ENCODE measurements at places on chromosomes 12 and 14. TPM values are rescaled to one million over a fixed set of nuclear protein-coding genes. Genes with fewer than 3 reads are reported as not detected.

- H3K4me1 ChIP-seq: no peaks in the 10 kb centered on the region
- no peak overlapping the region for H3K27ac ChIP-seq
- no peaks in the 10 kb centered on the region for H3K27me3 ChIP-seq
- H3K4me3 ChIP-seq: no peak overlapping the region
- DNase-seq: no peak
- H3K36me3 ChIP-seq: no peaks in the 10 kb centered on the region
Measured at GRCh38 chr14:46840944-46841720, 189.6 kb upstream of the RPL10L start.

DNA sequence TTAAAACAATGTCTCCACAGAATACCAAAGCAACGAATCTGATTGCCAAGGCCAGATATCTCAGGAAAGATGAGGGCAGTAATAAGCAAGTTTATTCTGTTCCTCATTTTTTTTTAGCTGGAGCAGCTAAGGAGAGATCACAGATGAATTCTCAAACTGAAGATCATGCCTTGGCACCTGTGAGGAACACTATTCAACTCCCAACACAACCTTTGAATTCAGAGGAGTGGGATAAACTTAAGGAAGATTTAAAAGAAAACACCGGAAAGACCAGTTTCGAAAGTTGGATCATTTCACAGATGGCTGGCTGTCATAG, 994 bp downstream of the PRORP start:
- H3K36me3 ChIP-seq: no peaks in the 10 kb centered on the region
- H3K27ac ChIP-seq: peak overlapping the region; percentile 99
- H3K27me3 ChIP-seq: no peaks in the 10 kb centered on the region
- H3K4me1 ChIP-seq: peaks cover 23% of the 10 kb centered on the region
- no peak for DNase-seq

- no peak for DNase-seq
- H3K27ac ChIP-seq: no peak overlapping the region
- peaks cover 5% of the 10 kb centered on the region for H3K27me3 ChIP-seq
- no peak overlapping the region for H3K4me3 ChIP-seq
Measured at GRCh38 chr12:120343692-120344091, 16.1 kb upstream of the PLA2G1B start.

DNA sequence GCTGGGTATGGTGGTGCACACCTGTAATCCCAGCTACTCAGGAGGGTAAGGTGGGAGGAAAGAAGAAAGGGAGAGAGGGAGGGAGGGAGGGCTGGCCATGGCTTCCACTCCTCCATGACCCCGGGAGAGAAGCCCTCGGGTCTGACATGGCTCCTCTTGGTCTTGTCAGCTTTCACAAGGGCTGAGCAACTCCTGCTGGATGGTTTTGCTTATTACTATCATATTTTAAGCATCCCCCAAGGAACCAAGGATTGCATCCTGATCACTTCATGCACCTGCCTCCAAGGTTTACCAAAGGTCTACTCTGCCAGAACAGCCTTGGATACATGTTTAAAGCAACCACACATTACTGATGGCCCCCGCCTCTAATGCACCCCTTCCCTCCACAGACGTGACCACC, 28.0 kb upstream of the NCOR2 start:
- DNase-seq: no peak
- no peaks in the 10 kb centered on the region for H3K36me3 ChIP-seq
- H3K4me3 ChIP-seq: no peak overlapping the region
- H3K4me1 ChIP-seq: peaks cover 5% of the 10 kb centered on the region
- H3K27me3 ChIP-seq: no peaks in the 10 kb centered on the region

- H3K27me3 ChIP-seq: no peaks in the 10 kb centered on the region
- no peaks in the 10 kb centered on the region for H3K36me3 ChIP-seq
- no peak for DNase-seq
- H3K27ac ChIP-seq: no peak overlapping the region
Measured at GRCh38 chr14:58784931-58785330, 147.2 kb downstream of the DACT1 start.

- no peaks in the 10 kb centered on the region for H3K36me3 ChIP-seq
- no peaks in the 10 kb centered on the region for H3K27me3 ChIP-seq
- no peaks in the 10 kb centered on the region for H3K4me1 ChIP-seq
Measured at GRCh38 chr12:81963636-81964035, 204.5 kb upstream of the PPFIA2 start.

GRCh38 chr12:115095073-115095748, 411.2 kb upstream of the TBX3 start:
- no peaks in the 10 kb centered on the region for H3K27me3 ChIP-seq
- no peak overlapping the region for H3K4me3 ChIP-seq
- DNase-seq: no peak
- peaks cover 5% of the 10 kb centered on the region for H3K4me1 ChIP-seq
- H3K36me3 ChIP-seq: no peaks in the 10 kb centered on the region

Gene B4GALNT1
- total RNA-seq: 0.93 TPM

DNA sequence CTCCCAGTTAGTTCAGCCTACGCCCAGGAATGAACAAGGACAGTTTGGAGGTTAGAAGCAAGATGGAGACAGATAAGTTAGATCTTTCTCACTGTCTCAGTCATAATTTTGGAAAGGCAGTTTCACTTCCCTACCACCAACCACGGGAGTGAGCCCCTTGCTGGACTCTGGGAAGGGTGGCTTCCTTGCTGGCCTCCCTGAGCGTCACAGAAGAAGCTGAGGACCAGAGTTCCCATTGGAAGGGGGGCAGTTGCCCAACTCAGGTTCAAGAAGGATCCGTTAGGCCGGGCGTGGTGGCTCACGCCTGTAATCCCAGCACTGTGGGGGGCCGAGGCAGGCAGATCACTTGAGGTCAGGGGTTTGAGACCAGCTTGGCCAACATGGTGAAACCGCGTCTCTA, 106.2 kb upstream of the MAX start:
- no peak for DNase-seq
- H3K27me3 ChIP-seq: no peaks in the 10 kb centered on the region
- no peak overlapping the region for H3K4me3 ChIP-seq
- H3K27ac ChIP-seq: no peak overlapping the region

- H3K36me3 ChIP-seq: no peaks in the 10 kb centered on the region
- peaks cover 16% of the 10 kb centered on the region for H3K27me3 ChIP-seq
- no peaks in the 10 kb centered on the region for H3K4me1 ChIP-seq
- no peak overlapping the region for H3K27ac ChIP-seq
- peak; percentile 13 for DNase-seq
- H3K4me3 ChIP-seq: no peak overlapping the region
Measured at GRCh38 chr12:110927546-110927945, 7.2 kb upstream of the MYL2 start.

Gene TAS2R42
- total RNA-seq: not detected

DNA sequence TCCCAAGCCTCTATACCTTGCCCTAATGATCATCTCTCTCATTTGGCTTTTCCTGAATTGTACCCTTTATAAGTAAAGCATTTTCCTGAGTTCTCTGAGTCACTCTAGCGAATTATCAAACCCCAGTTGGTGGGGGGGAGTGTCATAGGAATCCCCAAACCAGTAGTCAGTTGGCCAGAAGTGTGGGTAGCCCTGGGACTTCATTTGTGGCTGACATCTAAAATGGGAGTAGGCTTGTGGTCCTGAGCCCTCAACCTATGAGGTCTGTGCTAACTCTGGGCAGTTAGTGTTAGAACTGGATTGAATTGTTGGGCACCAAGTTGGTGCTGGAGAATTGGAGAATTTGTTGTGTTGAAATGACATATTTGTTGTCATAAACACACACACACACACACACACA, 91.3 kb downstream of the BBS10 start:
- no peak overlapping the region for H3K27ac ChIP-seq
- H3K27me3 ChIP-seq: no peaks in the 10 kb centered on the region
- DNase-seq: no peak
- no peak overlapping the region for H3K4me3 ChIP-seq
- no peaks in the 10 kb centered on the region for H3K36me3 ChIP-seq
- peaks cover 22% of the 10 kb centered on the region for H3K4me1 ChIP-seq

Gene ASIC1
- total RNA-seq: 0.35 TPM

GRCh38 chr14:21041676-21042433, at the start of gene RNASE7:
TSS of gene RNASE7 (plus strand) at chr14:21042362. CDS start at chr14:21042993, 631 bp downstream.
- no peaks in the 10 kb centered on the region for H3K36me3 ChIP-seq
- H3K4me1 ChIP-seq: peaks cover 30% of the 10 kb centered on the region
- no peak for DNase-seq

Gene CCDC184
- total RNA-seq: 0.61 TPM

- no peak for DNase-seq
- no peaks in the 10 kb centered on the region for H3K4me1 ChIP-seq
- H3K27ac ChIP-seq: no peak overlapping the region
- no peaks in the 10 kb centered on the region for H3K27me3 ChIP-seq
- no peak overlapping the region for H3K4me3 ChIP-seq
- H3K36me3 ChIP-seq: no peaks in the 10 kb centered on the region
Measured at GRCh38 chr14:104203071-104203425, 64.7 kb downstream of the KIF26A start.

- no peak overlapping the region for H3K4me3 ChIP-seq
- no peaks in the 10 kb centered on the region for H3K4me1 ChIP-seq
- H3K36me3 ChIP-seq: no peaks in the 10 kb centered on the region
- peak; percentile 75 for DNase-seq
Measured at GRCh38 chr12:106645074-106645421, 62.2 kb downstream of the RFX4 start.

Gene SERPINA3
- 36.4 TPM for total RNA-seq

Gene NR2C1
- total RNA-seq: 37.0 TPM

DNA sequence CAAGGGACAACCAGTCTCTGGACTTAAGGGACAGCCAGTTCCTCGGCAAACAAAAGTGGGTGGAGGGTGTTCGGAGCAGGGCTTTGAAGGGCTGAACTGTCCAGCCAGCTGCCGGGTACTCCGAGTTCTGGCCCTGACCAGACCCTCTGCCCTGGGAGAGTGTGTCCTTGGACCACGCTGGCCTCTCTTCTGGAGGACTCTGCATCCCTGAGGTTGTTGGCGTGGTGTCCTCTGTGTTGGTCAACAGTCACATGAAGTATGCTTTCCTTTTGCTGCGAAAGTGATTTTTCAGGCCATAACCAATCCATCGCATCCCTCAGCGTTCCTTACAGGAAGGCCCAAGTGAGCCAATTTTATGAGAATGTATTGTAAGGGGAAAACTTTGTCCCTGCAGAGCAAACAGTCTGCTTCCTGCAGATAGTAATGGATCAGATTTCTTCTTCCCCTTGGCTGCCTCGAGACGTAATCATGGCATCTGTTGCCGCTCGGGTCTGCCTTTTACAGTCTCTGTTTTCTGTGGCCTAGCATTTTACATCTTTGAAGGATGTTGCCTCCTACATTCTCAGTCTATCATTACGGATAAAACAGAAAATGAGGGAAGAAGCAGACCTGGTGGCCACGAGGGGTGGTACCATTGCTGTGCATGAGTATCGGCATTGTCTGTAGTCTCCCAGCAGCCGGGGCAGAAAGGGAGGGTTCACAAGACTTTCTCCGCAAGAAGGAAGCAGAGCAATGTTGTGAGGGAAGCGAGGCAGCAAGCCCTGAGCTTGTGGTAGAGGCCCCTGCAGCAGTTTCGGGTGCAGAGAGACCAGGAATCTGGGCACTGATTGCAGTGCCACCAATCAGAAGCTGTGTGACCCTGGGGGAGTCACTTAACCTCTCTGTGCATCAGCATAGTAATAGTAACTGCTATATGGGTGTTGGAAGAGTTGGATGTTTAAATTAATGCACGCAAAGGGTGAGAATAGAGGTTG, 47.4 kb downstream of the SMIM41 start:
- H3K4me3 ChIP-seq: no peak overlapping the region
- H3K4me1 ChIP-seq: peaks cover 12% of the 10 kb centered on the region
- no peaks in the 10 kb centered on the region for H3K36me3 ChIP-seq

Gene CYP46A1
- total RNA-seq: 1.3 TPM

DNA sequence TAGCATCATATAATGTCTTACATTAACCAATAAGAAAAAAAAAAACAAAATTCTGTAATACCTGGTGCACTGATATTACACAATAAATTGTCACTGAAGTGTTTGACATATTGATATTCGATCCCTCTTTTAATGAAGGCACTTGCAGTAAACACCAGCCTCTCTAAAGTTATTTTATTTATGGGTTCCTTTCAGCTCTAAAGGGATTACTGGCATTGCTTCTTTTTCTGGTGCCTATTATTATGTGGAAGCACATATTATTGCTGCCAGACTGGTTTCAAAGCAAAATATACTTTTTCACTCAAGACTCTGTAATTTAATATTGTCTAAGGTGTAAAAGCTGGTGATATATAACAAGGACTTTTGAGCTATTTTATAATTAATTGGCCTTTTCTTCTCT, 1090.5 kb downstream of the TRHDE start:
- H3K27ac ChIP-seq: no peak overlapping the region
- H3K4me1 ChIP-seq: no peaks in the 10 kb centered on the region
- no peaks in the 10 kb centered on the region for H3K36me3 ChIP-seq
- no peak for DNase-seq
- no peaks in the 10 kb centered on the region for H3K27me3 ChIP-seq

Gene ABCC9
- total RNA-seq: 32.6 TPM

- no peak overlapping the region for H3K27ac ChIP-seq
- no peak overlapping the region for H3K4me3 ChIP-seq
- no peaks in the 10 kb centered on the region for H3K27me3 ChIP-seq
Measured at GRCh38 chr12:46298261-46298660, 29.4 kb upstream of the SLC38A1 start.

GRCh38 chr14:103393676-103394626, 8.7 kb downstream of the MARK3 start:
- H3K4me1 ChIP-seq: peaks cover 89% of the 10 kb centered on the region
- H3K36me3 ChIP-seq: no peaks in the 10 kb centered on the region
- DNase-seq: no peak
- peak overlapping the region; percentile 61 for H3K27ac ChIP-seq
- peak overlapping the region; percentile 7 for H3K4me3 ChIP-seq
- H3K27me3 ChIP-seq: no peaks in the 10 kb centered on the region

GRCh38 chr12:75859868-75860267, 171.7 kb downstream of the PHLDA1 start:
- H3K27me3 ChIP-seq: no peaks in the 10 kb centered on the region
- H3K36me3 ChIP-seq: no peaks in the 10 kb centered on the region
- DNase-seq: no peak
- H3K4me3 ChIP-seq: no peak overlapping the region
- H3K4me1 ChIP-seq: no peaks in the 10 kb centered on the region

- H3K27ac ChIP-seq: no peak overlapping the region
- DNase-seq: no peak
- H3K4me3 ChIP-seq: no peak overlapping the region
- no peaks in the 10 kb centered on the region for H3K4me1 ChIP-seq
Measured at GRCh38 chr12:13030541-13031291, 13.5 kb upstream of the FAM234B start.

Gene FGF23
- not detected for total RNA-seq

DNA sequence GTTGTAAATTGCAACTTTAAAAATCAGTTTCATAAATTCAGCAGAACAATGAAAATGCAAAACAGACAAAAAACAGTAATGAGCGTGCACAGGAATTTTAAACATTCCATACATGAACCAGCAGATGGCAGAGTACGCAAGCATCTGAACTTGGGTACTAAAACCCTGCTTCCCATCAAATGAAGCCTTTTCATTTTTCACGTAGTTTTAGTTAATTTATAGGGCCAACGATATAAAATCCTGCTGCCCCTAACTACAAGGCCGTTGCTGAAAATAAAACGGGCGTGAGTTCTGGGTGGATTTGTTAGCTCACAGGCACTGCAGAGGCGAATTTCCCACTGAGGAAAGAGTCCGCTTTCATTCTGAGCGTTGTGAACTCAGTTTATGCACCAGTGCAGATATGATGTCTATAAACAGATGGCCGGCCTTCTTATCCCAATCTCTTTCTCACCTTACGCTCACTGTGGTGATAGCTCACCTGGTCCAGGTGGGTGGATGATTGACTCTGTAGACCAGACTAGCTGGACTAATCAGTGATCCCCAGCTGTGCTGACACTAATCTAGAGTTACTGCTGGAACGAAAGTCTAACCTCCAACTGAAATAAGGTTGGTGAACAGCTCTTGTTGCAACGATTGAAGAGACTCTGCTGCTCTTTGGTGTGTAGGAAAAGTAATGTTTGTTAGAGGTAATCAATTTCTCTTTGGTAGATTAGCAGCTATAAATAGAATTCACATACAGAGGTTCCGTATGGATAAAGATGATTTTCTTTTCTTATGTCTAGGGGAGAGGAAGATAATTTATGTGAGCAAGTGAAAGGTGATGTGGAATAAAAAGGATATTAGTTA, 89.2 kb downstream of the PDZRN4 start:
- DNase-seq: no peak
- peaks cover 14% of the 10 kb centered on the region for H3K4me1 ChIP-seq
- no peaks in the 10 kb centered on the region for H3K27me3 ChIP-seq
- no peak overlapping the region for H3K27ac ChIP-seq

Data from upper lobe of right lung (tissue), 1 donor.